ENCODE measurements at places on chromosomes 12 and 14. TPM values are rescaled to one million over a fixed set of nuclear protein-coding genes. Genes with fewer than 3 reads are reported as not detected.

DNA sequence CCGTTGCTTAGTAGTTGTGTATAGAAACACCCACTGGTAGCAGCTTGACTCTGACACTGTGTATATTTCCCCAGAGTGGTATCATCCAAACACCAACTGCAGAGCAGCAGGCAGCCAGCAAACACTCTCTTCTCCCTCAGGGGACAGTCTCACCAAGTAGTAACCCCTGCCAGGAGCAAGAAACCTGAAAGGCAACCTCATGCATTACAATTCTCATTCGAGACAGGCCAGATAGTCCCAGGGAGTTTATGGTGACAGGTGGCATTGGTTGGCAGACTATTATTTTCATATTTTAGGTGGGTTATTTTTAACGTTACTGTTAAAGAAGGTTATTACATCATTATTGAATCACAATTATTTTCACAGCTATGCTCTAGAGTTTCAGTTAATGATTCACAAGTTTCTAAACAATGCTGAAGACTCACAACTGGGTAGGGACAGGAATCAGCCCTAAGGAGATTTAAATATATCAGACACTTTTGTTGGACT lies 222.8 kb downstream of the EGLN3 start:
- DNase-seq = no peak

GRCh38 chr12:77979597-77980250 lies 149.0 kb downstream of the NAV3 start:
- DNase-seq = no peak

- DNase-seq = no peak
These were observed 364.1 kb upstream of the E2F7 start for GRCh38 chr12:77429426-77429825.

DNA sequence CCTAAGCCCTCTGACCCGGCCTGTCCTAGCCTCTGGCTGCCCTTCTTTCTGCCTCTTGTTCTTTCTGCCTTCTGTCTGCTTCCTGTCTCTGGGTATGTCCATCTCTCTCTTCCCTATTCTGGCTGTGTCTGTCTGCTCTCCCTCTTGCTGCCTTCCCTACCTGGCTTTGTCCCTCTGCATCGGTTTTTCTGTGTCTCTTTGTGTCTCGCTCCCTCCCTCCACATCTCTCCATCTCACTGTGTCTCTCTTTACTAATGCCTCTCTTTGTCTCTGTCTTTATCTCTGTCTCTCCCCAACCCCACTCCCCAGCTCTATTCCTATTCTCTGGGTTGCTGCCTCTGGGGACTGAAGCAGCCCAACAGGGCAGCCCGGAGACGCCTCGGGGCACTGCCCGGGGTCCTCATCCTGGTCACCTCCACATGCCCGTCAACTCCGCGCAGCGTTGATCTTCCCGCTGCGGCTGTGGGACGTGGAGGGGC lies 10.1 kb downstream of the SHMT2 start:
- DNase-seq = no peak

GRCh38 chr14:92495027-92495426 lies 18.6 kb upstream of the RIN3 start:
- DNase-seq = no peak

DNA sequence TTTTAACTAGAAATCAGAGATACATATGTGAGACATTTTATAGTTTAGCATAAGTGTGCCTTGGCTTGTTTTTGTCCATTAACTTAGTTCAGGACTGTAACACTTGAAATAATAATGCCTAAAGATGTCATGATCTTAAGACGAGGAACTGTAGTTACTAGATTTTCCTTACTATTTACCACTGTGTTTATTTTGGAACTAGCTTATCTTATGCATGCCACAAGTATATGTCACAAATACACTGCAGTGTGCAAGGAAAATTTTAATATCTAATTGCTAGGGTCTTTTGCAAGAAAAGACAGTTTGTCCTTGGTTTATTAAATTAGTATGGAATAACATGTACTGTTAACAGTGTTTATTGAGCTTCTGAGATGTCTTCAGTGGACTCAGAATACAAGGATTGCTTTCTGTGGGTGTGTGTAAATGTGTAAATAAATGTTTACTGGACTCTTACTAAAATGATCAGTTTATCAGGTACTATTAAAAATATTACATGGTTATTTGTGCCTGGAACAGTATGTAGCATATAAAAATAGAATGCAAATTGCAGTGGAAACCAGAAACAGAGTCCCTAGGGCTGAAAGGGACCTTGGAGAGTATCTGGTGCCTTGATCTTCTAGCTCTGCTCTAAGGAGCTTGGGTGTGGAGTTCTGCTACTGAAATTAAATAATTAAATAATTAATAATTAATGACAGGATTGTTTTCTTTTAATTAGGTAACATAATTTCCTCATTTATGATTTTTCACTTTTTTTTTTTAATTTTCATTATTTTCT lies 58.1 kb downstream of the FGD4 start:
- DNase-seq = no peak

FBRSL1 gene
- 54.5 TPM for total RNA-seq

PLEKHG3 gene
- total RNA-seq = 5.2 TPM
